Hematopoietic multipotent progenitor cell treated with erythropoietin and hydrocortisone succinate and interleukin-3 and kit ligand, for 4 days (in vitro differentiated cells): ENCODE measurements at places on chromosomes 13 and 19.

DNA sequence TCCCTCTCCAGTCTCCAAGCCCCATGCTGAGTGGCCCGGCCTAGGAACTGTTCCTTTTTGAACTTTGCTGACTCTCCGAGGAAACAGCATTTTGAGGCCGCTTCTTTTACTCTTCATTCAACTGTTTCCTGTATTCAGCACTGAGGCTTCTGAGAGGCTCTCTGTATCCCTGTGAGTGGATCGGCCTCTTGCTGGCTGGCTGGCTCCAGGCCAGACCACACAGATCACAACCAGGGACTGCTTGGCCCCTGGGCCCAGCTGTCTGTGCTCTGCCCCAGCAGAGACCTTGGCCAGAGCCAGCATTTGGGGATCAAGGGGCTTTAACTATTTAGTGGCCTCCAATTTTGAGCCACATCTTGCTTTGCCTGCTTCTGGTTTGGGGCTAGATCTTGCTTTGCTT is 75.6 kb upstream of the KL start:
- DNase-seq, result peak; percentile 78

GRCh38 chr19:55158848-55159749 is 1.6 kb upstream of the TNNI3 start:
- peak; percentile 94 for DNase-seq

DNA sequence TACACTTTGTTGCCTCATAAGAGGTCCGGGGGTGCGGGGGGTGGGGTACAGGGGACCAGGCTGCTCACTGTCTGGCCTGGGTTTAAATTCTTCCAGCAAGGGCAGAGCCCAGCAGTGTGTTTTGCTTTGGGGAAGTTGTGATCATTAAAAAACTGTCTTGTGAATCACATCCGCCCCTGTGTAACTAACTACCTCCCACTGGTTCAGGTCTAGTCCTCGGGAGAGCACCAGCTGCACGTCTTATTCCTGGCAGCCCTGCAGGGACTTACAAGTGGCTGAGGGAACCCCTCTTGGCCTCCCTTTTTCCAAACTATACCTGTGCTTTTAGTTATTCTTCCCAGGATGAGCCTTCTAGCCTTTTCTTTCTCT is 127.5 kb downstream of the SIPA1L3 start:
- peak; percentile 50 for DNase-seq

DNA sequence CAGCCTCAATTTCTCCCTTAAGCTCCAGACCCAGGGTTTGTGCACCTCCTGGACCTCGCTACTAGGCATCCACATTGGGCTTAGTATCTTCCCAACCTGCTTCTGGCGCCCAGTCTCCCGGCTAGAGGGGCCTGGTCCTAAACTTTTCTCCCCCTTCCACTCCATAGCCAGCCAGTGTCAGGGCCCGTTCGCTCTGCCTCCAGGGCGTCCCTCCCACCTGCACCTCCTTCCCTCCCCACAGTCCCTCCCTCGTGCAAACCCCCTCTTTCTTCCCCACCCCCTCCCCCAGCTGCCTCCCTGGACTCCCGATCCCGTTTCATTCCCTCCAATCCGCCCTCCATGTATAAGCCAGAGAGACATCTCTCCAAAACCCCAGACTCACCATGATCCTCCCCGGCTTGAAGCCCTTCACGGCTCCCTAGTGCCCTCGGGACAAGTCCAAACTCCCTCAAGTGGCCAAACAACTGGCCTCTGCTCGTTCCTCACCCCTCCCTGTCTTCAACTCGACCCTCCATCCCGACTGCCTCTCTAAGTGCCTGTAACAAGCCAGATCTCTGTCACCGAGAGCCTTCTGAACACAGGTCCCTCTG is 997 bp upstream of the SAMD4B start:
- DNase-seq, result peak; percentile 61

GRCh38 chr13:113305208-113305607 is 8.2 kb downstream of the LAMP1 start:
- DNase-seq, result no peak

- DNase-seq, result no peak
Observed at GRCh38 chr19:2228157-2229030, 7.7 kb downstream of the PLEKHJ1 start.

- no peak for DNase-seq
Observed at GRCh38 chr13:85278851-85279250, 520.4 kb downstream of the SLITRK6 start.

DNA sequence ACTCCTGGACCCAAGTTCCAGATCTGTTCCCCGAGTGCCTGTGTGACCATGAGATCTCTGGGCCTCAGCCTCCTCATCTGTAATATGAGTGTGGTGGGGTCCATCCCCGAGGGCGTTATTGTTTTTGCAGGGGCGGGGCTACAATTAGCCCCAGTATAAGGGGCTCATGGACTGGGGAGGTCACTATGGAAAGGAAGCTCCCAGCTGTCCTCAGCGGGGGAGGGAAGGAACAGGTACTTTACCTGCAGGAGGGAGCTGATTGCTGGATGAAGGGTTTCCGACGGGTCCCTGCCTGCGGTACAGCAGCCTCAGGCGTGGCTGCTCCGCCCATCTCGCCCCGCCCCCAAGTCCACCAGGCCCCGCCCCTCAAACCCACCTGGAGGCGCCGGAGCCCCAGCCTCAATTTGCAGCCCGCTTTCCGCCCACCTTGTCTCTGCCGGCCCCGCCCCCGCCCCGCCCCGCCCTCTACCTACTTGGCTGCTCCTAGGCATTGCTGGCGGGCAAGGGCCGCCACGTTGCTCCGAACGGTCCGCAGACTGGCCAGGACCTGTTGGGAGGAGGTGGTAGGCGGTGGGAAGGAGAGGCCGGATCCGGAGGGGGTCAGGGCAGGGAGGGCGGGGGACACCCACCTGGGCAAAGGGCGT is 5.5 kb downstream of the PDE4C start:
- no peak for DNase-seq
